GM10248 (cell line): ENCODE measurements at places on chromosomes 6 and 20.
A peak's percentile ranks its signal among the peaks of the same experiment; 100 is the strongest.

GRCh38 chr20:53900380-53900999 is 169.9 kb downstream of the BCAS1 start:
- DNase-seq = no peak

DNA sequence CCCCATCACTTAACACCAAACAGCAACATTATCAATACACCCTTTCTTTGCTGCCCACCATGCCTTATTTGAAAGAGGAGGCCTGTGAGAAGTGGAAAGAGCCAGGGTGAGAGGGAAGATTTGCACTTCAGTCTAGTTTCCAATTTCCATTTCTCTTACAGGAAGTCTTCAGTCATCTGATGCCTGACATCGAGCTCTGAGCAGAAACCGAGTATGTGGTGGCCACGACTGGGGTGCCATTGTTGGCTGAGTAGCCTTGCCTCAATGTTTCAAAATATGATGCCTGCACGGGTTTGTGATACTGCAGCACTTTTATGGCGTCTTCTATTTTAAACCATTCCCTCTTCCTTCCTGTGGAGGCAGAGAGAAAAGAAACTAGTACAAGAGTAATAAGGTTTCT is 39.8 kb upstream of the SMIM29 start:
- DNase-seq = peak; percentile 46

GRCh38 chr6:137412562-137412961 is 81.6 kb downstream of the OLIG3 start:
- no peak for DNase-seq

DNA sequence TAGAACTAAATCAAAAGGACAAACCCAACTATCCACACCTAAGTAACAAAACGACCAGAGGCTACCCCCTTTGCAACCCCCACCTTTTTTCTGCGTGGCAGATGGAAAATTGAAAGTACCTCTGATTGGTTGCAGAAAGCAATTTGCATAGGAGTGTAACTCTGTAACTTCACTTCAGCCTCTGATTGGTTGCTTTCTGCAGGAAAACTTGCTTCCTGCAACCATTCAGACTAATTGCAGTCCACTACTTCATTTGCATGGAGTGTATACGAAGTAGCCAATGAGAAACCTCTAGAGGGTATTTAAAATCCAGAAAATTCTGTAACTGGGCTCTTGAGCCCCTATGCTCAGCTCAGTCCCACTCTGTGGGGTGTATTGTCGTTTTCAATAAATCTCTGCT is 129.1 kb upstream of the OLIG3 start:
- DNase-seq = no peak

DNA sequence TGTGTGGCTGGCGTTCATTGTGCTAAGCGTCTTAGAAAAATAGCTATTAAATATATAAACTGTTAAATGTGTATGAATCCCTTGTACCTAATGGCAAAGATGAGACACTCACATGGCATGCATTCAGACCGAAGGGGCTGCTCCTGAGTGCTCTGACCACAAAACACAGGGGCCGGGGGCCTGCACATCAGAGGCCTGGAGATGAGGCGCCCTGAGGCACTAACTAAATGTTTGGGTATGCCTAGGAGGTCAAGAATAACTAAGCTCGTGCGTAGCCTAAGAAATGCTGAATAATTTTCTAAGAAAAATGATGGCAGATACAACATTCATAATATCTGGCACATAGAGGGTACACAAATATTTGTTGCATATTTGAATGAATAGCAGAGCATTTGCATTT is 92.5 kb downstream of the PSMB1 start:
- no peak for DNase-seq

DNA sequence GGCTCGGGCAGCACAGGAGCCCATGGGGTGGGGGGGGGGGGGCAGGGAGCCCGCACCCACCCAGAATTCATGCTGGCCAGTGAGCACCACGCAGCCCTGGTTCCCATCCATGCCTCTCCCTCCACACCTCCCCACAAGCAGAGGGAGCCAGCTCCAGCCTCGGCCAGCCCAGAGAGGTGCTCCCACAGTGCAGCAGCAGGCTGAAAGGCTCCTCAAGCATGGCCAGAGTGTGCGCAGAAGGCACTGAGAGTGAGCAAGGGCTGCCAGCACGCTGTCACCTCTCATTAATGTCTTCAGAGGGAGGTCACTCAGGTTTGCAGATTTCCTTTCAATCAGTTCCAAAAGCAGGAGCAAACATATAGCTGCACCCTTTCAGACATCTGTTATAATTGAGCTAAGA is 32.4 kb downstream of the GSTA4 start:
- no peak for DNase-seq

GRCh38 chr6:82040405-82041221 is 206.9 kb downstream of the IBTK start:
- peak; percentile 8 for DNase-seq

GRCh38 chr20:235891-236290 is 8.8 kb downstream of the DEFB129 start:
- DNase-seq = no peak

GRCh38 chr6:109800771-109801170 is 109.7 kb downstream of the FIG4 start:
- DNase-seq = no peak

DNA sequence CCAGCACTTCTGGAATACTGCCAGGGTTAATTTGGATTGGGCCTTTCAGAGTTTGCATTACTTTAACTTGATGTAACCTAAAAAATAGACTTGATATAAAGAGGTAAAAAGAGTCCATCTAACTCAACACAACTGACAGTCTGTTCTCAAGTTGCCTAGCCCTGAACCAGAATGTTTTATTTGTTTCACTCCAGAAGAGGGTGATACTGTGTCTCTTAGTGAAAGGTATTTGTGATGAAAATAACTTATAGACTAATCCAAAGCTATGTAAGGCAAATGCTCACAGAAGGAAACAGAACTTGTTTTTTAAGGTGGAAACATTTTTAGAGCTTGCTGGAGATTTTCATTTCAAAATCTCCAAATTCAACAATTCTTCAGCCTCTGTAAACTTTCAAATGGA is 469.1 kb upstream of the RUNX2 start:
- DNase-seq = no peak

DNA sequence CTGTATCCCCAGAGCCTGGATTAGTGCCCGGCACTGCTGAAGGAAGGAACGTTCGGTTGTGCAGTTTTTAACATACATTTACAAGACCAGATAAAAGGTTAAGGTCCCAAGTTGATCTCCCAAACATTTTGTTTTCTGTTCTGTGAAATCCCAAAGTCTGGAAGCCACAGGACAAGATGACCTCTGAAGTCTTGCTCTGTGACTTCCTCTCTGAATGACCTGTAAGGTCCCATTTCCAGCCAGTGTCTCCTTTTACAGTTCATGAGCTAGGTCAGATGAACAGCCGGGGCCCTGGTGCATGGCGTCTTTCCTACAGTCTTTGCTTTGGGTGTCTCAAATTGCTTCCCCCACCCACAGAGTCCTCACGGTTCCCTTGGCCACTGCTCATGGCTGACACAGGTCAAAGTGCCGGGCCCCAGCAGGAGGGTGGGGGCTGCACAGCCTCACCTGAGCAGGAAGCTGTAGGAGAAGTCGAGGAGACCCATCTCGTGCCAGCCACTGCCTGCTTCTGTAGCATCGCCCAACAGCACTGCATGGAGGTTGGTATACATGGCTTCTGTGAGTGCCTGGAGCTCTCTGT is 24.0 kb downstream of the PTGIS start:
- no peak for DNase-seq

DNA sequence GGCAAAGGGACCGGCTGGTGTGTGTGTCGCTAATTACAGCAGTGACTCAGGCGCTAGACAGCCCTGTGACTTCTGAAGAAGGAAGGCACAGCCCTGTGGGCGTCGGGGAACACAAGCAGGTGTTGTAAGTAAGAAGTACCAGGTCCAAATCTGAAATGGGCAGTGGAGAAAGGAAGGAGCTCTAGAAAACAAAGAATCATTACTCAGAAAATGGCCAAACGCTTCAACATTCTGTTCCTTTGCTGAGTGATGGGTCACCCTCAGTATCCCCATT is 106.8 kb downstream of the PXDC1 start:
- DNase-seq = no peak

DNA sequence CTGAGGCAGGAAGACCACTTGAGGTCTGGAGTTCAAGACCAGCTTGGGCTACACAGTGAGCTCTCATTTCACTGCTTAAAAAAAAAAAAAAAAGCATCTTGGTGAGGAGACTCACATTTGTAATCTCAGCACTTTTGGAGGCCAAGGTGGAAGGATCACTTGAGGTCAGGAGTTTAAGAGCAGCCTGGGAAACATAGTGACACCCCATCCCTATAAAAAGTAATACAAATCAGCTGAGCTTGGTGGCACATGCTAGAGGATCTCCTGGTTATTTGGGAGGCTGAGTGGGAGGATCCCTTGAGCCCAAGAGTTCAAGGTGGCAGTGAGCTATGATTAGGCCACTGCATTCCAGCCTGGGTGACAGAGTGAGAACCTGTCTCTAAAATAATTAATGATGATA is 29.4 kb upstream of the SYNCRIP start:
- no peak for DNase-seq

DNA sequence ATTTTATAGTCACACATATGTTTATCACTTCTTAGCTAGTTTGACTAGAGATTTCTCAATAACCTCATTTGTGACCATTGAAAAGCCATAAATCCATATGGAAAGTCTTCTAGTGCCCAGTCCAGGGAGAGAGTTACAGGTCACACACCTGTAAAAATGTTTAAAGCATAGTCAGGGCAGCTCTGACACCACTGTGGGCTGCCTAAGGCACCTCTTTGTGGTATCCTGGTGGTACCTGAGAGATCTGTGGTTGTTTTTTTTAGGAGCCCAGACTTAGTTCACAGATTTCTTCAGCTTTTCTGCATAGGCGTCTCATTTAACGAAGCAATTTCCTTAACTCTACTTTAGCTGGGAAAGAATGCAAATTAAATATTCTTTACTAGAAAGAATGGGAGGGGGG is 186.6 kb downstream of the CENPW start:
- DNase-seq = no peak

GRCh38 chr6:68633972-68634725 is 933 bp upstream of the ADGRB3 start:
- no peak for DNase-seq

GRCh38 chr6:110815015-110815410 is 256 bp downstream of the CDK19 start:
- no peak for DNase-seq

- no peak for DNase-seq
These were observed 977 bp downstream of the TNXB start for GRCh38 chr6:32108094-32108627.

- no peak for DNase-seq
These were observed 97.8 kb upstream of the PRDM1 start for GRCh38 chr6:105988321-105988720.

- DNase-seq = peak; percentile 31
These were observed 33.3 kb downstream of the EPB41L2 start for GRCh38 chr6:131029626-131030297.

DNA sequence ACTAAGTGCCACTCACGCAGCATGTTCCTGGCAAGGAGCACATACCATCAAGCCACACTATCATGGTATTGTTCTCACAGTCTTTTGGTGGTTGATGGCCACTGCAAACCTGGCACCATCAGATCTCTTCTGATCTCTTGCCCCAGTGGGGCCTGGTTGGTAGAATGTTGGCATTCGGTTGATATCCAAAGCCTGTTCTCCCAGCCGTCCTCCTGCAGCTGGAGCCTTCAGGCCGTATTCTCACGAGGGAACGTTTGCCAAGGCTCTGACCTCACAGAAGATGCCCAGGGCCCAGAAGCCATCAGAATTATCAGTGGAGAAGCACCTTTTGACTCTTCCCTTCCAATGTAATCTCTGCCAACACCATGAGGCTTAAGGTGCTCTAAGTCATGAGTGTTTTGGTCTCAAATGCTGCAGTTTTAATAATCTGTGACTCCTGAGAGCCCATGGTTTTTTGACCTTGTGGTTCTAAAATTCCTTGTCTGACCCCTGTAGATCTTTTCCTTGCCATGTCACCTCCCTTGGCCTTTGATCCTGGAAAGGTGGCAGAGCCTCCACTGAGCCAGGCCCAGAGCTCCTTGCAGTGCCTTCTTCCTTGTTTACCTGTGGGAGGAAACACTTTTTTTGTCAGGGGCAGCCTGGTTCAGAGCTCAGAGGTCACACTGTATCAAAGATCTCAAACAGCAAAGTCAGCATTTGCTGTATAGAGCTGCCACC is 27.8 kb downstream of the POFUT1 start:
- DNase-seq = no peak

DNA sequence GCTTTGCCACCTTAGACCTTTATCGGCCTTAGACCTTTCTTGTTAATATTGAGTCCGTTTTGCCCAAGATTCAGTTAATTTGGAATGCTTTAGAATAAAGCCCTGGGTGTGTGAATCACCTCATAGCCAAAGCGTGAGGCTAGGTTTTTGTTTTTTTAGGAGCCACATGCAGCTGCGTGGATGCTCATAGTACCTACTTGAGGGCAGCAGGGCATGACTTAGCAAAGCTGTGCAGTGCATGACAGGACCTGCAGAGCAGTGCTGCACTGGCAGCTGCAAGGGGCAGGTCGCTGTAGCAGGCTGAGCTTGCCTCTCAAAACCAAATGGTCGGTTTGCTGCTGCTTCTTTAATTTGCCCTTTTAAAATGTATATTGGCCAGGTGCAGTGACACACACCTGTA is 116.1 kb downstream of the JAG1 start:
- no peak for DNase-seq

- no peak for DNase-seq
These were observed 174.9 kb upstream of the THBS2 start for GRCh38 chr6:169428532-169428931.

- DNase-seq = no peak
These were observed 17.0 kb upstream of the PRL start for GRCh38 chr6:22313796-22314195.

DNA sequence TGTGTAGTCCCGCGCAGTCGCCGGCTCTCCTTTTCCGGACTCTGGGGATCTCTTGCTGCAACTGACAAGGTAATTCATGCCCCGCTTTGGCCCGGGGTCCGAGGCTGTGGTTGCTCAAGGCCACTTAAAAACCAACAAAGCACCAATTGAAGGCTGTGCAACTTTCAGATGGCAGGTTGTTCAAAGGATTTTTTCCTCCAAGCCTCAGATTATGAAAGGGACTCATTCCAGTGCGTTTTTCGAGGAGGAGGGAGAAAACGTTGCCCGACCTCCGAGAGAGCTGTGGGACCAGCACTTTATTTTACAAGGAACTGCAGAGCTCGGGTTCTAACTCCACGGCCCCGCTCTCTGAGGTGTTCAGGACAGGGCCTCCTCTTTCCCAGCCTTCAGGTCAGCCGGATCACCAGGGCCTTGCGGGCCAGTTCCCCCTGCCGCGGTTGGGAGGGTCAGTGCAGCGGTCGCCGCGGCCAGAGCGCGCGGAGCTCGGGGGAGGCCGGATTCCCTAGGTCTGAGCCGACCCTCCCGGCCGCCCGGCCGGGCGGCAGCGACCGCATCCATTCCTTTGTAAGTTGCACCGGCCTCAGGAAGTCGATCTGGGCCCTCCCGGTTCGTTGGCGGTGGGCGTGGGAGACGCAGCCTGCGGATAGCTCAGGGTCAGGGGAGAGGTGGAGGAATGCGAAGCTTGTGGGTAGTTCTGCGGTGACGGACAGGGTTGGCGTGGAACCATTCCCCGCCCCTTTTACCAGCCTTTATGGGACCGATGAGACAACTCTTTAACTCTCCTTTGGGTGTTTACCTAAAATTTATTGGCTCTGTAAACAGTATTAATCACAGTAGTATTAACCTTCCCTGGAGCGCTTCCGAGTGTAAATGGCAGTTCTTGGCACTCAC is 1.6 kb downstream of the UTRN start:
- peak; percentile 47 for DNase-seq

GRCh38 chr6:19269341-19269898 is 567.8 kb upstream of the ID4 start:
- no peak for DNase-seq
